ENCODE measurements at places on chromosomes 12 and 14.

- DNase-seq = no peak
Observed at GRCh38 chr14:41915732-41916131, 309.1 kb downstream of the LRFN5 start.

GRCh38 chr14:89851106-89851505 is 103.4 kb downstream of the EFCAB11 start:
- no peak for DNase-seq

- DNase-seq = no peak
Observed at GRCh38 chr14:93996130-93996695, 888 bp upstream of the CCDC197 start.

DNA sequence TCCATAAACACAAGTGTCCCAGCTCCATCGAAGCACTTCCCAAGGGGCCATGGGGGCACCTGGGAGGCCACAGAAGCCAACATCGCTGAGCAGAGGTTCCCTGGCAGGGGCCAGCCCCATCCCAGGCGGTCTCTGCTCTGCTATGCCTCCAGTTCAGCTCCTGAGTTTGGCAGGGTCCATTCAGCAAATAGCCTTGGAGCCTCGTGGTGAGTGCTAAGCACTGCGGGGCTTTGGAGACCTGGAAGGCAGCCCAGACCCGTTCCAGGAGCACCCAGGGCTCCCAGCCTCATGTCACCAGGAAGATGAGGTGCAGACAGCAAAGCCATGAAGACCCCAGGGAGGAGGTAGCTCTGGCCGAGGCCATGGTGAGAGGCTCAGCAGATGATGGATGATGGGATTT is 109.5 kb downstream of the LGMN start:
- no peak for DNase-seq

GRCh38 chr14:104397956-104398355 is 181.6 kb upstream of the C14orf180 start:
- DNase-seq = no peak

DNA sequence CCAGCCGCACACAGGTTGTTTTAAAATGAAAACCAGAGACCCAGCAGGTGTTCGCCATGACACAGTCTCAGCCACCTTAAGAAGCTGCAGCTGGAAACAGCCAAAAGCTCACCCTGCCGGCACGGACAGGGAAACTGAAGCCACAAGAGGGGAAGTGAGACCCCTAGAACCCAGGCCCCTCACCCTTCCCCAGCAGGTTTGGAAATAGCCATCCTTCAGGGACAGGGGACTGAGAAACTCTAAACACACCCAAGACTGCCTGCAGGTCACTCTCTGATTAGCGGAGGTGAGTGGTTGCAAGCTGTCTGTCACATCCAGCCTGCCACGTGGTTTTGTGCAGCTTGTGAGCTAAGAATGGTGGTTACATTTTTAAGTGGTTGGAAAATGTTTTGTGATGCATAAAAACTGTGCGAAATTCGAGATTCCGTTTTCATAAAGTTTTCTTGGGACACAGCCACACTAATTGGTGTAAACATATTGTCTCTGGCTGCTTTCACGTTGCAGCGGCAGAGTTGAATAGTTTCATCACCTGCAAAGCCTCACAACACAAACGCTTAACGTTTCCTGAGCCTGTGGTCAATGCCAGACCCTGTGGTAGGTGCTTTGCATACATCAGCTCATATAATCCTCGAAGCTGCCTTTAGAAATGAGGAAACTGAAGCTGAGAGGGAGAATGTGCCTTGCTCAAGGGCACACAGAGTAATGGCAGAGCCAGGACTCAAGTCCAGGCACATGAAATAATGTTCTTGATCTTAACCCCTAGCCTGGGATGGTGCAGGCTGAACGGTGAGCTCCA is 1.7 kb upstream of the SELPLG start:
- DNase-seq = peak; percentile 33
